NCI-H1105 (cell line): ENCODE measurements at places on chromosomes 6 and 20.

GRCh38 chr6:70738028-70738427 lies 70.3 kb downstream of the SMAP1 start:
- DNase-seq: no peak

- DNase-seq: no peak
Observed at GRCh38 chr6:13863699-13864155, 49.4 kb upstream of the MCUR1 start.

DNA sequence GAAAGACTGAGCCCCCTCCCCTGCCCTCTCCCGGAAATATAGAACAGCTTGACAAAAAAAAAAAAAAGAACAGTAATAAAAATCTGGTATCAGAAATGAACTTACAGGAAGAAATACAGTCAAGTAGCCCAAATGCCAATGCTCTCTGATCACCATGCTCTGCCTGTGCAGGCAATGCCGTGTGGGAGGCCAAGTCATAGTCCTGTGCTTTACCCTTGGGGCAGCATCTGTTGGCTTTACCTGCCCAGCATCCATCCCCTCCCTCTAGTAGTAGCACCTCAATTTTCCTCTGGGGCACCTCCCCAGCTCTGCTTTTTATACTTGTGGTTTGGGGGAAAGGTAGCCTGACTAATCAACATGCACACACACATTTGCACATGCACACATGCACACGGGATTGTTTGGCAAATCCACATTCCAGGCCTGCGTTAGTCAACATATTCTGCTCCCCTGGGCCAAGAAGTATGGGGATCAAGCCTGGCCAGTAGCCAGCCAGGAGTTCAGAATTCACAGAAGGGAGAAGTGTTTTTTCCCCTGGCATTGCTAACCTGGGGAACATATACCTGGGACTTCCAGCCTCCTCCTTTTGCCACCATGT lies 70.2 kb downstream of the RIPOR3 start:
- DNase-seq: no peak

GRCh38 chr6:25178336-25179035 lies 100.7 kb upstream of the CARMIL1 start:
- DNase-seq: no peak

DNA sequence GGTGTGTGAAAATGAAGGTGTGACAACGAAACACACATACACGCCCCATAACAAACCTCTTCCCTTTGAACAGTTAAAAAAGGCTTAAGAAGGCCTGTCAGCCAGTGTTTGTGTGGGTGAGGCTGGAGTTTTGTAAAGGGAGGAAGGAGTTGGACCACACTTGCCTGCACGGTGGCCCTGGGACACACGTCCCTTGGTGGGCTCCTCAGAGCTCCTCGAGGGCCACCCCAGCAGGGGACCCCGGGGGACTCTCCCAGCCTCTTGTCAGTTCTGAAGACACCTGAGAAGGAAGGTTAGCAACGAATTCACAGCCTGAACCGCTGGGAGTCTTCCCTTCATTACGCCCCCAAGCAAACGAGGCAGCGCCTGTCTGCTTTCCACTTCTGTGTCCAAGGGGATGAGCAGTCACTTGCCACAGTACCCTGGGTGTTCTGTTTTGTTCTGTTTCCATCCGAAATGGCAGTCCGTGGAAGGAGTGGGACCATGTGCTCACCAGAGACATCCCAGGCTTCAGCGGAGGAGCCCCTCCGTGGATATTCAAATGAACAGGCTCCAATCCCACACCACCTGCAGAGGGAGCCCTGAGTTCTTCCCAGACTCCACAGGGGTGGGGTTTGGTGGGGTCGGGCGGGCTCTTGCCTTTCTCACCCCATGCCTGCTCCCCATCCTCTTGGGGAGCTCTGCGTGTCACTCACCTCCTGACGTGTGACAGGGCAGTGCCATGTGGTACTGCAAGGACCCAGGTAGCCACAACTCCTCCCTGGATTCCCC lies 68.6 kb downstream of the NRN1 start:
- no peak for DNase-seq

- no peak for DNase-seq
Observed at GRCh38 chr6:45427726-45428125, 50.0 kb upstream of the SUPT3H start.

GRCh38 chr6:30135147-30135546 lies 793 bp upstream of the TRIM40 start:
- no peak for DNase-seq

- DNase-seq: no peak
Observed at GRCh38 chr20:41344938-41345728, 4.5 kb downstream of the LPIN3 start.

GRCh38 chr6:26260110-26260637 lies 104.8 kb upstream of the BTN3A2 start:
- DNase-seq: no peak

GRCh38 chr6:48048451-48049146 lies 62.4 kb downstream of the PTCHD4 start:
- no peak for DNase-seq

GRCh38 chr6:87282743-87283142 lies 39.6 kb upstream of the SMIM8 start:
- DNase-seq: no peak

- no peak for DNase-seq
Observed at GRCh38 chr20:4084096-4084495, 68.7 kb upstream of the RNF24 start.

DNA sequence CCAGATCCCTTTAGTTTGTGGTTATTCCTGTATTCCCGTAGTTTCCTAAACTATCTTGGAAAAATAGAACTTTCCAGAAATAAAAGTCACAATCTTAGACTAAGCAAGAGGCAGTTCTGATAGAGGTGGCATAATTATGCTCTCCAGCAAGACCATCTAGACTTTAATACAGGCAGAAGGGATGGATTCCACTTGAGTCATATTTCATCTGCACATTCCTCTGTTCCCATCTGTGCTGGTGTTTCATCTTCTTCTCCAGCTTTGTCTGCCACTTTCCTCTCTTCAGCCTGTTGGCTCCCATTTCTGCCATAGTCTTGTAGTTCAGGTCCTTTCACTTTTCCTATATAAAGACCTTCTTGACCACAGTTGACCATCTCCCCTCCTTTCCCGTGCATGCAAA lies 102.9 kb downstream of the SOBP start:
- no peak for DNase-seq

DNA sequence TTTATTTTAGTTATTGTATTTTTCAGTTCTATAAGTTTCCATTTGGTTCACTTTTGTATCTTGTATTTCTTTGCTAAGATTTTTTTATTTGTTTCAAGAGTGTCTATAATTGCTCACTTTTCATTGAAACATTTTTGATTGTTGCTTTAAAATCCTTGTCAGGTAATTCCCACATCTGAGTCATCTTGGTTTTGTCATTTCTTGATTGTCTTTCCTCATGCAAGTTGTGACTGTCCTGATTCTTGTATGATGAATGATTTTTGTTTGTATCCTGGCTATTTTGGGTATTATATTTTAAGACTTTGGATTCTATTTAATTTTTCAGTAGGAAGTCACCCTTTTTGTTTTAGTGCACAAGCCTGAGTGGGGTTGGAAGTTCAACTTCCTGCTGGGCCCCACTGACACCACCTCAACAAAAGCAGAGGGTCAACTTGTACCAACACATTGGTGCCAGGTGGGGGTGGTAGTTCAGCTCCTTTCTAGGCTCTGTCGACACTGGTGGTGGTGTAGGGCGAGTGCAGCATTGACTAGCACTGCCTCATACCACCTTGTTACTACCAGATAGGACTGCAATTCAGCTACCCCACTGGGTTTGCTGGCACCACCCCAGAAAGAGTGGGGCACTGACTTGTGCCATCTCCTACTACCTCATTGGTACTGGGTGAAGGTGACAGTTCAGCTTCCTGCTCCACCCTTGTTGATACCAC lies 8.8 kb downstream of the RSPH3 start:
- no peak for DNase-seq

DNA sequence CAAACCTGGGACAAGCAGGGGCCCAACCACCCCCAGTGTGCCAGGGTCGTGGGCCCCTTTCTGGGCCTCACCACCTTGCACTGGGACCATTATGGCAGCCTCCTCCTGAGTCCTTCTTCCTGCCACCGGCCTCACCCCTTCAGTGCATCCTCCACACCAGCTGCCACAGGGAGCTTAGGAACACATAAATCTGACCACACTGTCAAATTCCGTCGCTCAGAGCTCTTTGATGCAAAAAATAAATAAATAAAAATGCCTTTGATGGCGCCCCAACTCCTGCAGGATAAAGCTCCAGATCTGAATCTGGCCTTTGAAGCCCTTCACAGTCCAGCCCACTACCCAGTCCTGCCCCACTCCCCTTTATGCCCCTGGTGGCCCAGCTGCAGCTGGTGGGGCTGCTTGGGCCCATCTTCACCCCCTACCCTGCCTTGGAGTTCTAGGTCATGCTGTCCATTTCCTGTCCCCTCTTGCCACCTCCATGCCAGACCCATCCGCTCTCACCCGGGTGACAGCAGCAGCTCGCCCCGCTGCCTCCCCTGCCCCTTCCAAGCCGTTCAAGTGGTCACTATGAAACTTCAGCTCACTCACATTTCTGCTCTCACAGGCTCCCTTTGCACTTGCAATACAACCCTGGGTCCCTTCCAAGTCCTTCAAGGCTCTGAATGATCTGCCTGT lies 16.0 kb downstream of the MYH7B start:
- DNase-seq: no peak

- DNase-seq: no peak
Observed at GRCh38 chr6:2562721-2563451, 187.8 kb downstream of the MYLK4 start.

DNA sequence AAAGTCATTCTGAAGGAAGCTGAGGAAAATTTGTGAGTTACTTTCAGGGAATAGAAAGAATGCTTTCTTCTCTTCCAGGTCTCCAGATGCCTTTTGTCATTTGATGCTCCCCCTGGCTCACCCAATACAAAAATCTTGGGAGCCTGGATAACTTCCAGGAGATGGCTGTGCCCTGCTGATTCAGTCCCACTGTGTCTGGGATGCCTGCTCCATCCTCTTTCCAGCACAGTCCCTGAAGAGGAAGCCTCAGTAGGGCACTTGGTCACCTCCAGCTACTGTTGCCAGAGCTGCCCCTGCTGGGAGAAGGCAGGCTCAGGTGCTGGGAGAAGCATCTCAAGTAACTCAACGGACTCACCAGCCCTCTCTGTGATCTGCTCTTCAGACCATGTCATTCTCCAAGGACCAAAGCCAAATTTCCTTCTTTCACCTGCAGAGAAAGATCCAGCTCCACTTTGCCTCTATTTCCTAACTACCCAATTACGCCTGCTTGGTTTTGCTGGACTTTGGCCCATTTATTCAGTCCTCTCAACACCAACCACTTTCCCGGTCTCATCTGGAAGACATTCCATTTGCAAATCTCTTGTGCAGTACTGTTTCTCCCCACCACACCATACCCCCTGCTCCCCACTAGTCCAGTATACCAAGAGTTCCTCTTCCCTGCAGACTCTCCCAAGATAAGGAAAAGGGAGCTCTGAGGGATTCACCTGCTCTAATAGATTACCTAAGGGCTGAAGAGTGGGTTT lies 53.3 kb downstream of the SLC23A2 start:
- no peak for DNase-seq

DNA sequence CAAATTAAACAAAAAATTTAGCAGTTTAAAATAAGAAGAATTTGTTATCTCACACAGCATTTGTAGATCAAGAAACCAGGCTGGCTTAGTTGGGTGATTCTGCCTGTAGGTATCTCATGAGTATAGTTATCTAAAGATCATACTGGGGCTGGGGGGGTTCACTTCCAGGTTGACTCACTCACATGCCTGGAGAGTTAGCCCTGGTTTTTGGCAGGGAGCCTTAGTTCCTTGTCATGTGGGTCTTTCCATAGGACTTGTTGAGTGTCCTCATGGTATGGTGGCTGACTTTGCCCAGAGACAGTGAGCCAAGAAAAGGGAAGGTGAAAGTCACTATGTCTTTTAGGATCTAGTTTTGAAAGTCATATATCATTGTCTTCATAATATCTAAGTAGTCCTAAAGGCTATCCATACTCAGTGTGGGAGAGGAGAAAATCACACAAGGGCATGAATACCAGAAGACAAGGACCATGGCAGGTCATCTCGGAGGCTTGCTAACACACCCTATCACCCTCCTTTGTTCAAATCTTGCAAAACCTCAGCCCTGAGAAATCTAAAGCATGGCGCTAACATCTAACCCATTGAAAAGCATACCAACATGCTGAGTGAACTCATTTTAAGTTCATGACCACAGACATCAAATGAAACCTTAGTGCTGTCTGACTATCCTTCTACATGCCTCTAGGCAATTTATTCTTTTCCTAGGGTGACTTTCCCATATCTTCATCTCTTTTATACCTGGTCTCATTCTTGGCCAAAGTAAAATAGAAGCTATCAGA lies 39.2 kb downstream of the CYP24A1 start:
- no peak for DNase-seq

DNA sequence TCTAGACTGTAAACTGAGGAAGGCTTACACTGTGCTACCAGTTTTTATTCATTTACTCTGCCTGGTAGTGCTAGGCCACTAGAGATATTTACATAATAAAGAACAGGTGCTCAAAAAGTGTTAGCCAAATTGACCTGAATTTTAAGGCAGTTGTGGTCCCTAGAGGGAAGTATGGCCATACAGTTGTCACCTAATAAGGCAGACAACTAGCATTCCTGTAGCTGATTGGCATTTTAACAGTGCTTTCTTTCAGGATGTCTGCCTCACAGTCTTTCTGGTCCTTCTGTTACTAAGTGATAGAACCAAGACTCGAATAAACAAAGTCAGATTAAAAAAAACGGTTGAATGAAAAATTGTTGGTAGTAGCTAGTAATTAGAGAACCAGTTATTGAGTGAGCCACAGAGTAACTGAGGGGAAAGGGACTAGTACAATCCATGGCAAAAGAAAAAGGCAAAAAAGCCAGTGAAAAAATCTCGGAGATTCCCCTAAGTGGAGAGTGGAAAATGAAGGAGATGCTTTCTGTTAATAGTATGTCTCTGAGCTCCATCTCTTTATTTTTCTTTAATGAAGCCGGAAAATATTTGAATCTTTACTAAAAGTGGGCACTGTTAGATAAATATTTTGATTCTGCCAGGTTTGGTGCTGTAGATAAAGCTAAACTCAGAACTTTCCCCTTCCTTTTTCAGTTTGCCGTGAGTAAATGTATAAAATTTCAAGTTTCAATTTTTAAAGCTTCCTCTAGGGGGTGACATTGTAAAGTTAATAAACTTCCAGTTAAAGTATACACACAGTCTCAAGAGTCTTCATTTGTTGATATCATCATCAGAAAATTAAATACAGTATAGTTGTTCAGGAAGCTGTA lies 9.1 kb downstream of the VTA1 start:
- no peak for DNase-seq

DNA sequence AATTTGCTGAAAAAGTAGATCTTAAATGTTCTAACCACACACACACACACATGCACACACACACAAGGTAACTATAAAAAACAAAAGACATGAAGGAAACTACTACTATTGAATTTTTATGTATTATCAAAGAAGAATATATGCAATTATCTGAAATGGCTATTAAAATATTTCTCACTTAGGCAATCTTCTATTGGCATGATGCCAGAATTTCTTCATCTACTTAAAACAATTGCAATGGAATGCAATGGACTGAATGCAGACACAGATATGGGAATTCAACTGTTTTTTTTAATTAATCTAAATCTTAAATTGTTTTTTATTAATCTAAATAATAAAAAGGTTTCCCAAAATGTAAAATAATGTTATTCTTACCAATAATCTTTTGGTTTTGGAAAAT lies 152.6 kb upstream of the SMLR1 start:
- DNase-seq: no peak
